ENCODE measurements at places on chromosomes 6 and 20. TPM values are rescaled to one million over a fixed set of nuclear protein-coding genes. Genes with fewer than 3 reads are reported as not detected.
A peak's percentile ranks its signal among the peaks of the same experiment; 100 is the strongest.

GRCh38 chr20:58808271-58809046, 42.2 kb downstream of the GNAS-AS1 start:
- peak; percentile 74 for DNase-seq

- DNase-seq = no peak
These were observed 19.7 kb downstream of the RBL1 start for GRCh38 chr20:37075932-37076685.

DNA sequence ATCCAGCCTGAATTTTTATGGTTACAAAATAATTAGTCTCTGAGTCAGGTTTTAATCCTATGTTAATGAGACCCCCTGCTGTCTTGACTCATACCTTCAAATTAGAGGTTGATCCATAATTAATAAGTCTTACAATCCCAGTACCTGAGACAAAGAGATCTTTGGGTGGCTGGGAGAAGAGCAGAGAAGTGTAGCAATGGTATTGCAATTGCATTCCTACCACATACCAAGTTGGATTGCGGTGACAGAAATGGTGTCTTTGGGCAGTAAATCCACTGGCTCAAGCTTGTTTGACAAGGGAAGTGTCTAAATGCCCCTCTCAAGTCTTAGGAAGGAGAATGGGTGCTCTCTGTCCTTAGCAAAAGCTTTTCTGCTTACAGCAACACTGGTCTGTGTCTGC, 150.4 kb downstream of the BTBD3 start:
- no peak for DNase-seq

DNA sequence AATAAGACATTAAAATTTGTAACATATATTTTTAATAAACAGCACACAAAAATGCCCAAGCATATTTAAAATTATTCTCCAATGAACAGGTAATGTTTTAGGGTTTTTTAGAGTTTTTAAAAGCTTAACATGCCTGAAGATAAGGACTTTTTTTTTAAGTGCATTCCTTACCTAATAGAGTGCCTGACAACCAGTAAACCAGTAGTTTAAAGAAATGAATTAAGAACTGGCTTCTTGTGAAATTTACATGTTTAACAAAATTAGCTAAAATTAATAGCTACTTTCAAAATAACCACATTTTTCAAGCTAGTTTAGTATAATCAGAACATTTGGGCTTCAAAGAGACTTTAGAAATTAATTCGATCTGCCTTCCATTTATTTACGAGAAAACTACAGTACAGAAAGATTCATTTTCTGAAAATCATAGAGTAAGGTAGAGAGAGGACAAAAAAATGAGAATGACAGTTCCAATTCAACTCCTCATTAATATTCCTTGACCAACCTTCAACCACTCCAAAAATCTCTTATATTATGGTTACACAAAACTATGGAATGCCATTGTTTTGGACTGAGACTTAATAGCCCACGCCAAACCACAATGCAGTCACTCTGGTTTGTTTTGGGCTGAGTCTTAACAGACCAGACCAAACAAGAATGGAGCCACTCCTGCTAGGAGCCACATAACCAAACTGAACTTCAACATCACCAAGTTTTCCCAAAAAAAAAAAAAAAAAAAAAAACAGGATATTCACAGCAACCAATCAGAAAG, 5.7 kb upstream of the PLN start:
- peak; percentile 31 for DNase-seq

- DNase-seq = peak; percentile 40
These were observed 5.2 kb downstream of the SIRPA start for GRCh38 chr20:1900321-1900801.

- peak; percentile 39 for DNase-seq
These were observed 790.9 kb downstream of the TFAP2A start for GRCh38 chr6:9623985-9624384.

- no peak for DNase-seq
These were observed 23.9 kb upstream of the C20orf203 start for GRCh38 chr20:32697608-32698007.

GRCh38 chr20:35663516-35664465, 909 bp downstream of the CPNE1 start:
- no peak for DNase-seq

ELMO2 gene
- total RNA-seq = 40.0 TPM

PTCHD4 gene
- total RNA-seq = 1.4 TPM

HLA-G gene
- not detected for total RNA-seq

All from SJSA1 (cell line).